ENCODE measurements at places on chromosomes 7 and 10. TPM values are rescaled to one million over a fixed set of nuclear protein-coding genes. Genes with fewer than 3 reads are reported as not detected.

FXYD4 gene
- not detected for total RNA-seq

- DNase-seq = no peak
Observed at GRCh38 chr7:127114742-127115265, 137.9 kb downstream of the GRM8 start.

DNA sequence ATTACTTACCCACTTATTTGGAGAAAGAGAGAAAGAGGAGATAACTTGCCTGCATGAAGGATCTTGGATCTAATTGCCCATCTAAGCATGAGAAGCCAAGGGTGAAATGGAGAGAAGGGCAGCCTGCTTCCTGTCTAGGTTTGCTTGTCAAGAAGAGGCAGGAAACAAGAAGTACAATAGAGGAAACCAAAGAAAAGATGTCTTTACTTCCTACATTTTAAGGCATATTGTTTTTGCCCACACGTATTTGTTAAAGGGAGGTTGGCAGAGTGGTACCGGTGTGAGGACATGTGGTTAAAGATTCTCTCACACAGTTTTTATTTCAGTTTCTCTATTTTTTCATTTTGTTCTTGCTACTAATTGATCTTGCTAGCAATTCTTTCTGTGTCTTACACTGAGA is 6.0 kb upstream of the TAS2R38 start:
- no peak for DNase-seq

LHFPL3 gene
- total RNA-seq = not detected

SNCG gene
- total RNA-seq = 250 TPM

DNA sequence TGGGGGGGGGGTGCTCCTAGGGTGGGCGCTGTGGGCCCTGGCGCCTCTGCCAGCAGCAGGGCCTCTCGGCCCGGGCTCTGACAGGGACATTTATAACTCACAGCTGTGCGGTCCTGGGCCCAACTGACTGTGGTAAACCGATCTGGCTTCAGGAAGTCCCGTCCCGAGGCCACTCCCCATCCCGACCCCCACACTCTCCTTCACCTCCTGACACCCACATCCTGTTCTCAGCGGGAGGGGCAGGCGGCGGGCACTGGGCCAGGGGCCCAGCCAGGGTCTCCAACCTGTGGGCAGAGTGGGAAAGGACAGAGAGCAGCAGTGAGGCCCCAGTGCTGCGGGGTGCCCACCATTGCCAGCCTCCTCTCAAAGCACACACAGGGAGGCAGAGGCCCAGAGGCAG is 69.1 kb downstream of the ZMIZ1 start:
- DNase-seq = no peak
